ENCODE measurements at places on chromosomes 11 and 22.

DNA sequence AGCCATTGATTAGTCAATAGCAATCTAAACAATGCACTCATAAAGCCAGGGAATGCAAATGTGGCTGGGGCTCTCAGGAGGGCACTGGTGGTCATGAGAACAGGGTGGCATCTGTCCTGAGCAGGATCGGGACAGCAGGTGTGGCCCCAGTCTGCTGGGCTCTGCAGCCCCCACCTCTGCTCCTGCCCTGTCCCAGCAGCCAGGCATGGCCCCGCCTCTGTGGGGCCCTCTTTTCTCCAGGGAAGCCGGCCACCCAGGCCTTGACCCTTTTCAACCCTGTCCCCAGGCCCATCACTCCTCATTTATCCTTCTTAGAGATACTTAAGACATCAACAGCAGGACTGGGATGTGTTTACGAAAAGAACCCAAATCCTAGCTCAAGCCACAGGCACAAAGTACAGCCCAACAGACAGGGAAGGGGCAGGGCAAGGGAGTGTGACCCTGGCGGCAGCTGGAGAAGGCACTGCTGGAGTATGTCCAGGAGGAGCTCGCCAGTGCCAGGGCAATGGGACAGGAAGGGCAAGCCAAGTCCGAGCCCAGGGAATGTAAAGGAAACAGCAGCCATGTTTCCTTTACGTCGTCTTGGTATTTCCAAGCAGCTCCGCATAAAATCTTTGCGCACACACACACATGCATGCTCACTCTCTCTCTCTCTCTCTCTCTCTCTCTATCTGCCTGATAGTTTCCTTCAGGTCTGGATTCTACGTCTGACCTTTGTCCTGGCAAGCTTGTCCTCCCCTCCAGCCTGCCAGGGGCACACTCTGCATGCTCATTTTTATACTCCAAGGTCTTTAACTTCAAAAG lies 59.9 kb downstream of the DGCR2 start:
- no peak for DNase-seq

DNA sequence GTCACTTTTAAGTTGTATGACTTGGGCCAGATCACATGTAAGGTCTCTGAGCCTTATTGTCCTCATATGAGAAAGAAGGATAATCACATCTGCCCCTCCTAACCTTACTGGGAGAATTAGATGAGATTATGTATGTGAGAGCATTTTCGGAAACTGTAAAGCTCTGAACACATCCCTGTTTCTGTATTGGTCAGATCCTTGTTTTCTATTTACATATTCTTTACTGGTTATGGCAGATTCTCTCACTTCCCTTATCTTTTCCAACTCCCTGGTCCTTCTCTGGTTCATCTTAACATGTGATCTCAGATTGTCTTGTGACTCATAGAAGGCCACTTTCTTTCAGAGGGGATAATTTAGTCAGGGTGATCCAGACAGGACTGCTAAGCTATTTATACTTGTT lies 41.8 kb downstream of the CCDC81 start:
- no peak for DNase-seq

- DNase-seq, result no peak
Observed at GRCh38 chr11:123249354-123249753, 54.3 kb upstream of the CLMP start.

DNA sequence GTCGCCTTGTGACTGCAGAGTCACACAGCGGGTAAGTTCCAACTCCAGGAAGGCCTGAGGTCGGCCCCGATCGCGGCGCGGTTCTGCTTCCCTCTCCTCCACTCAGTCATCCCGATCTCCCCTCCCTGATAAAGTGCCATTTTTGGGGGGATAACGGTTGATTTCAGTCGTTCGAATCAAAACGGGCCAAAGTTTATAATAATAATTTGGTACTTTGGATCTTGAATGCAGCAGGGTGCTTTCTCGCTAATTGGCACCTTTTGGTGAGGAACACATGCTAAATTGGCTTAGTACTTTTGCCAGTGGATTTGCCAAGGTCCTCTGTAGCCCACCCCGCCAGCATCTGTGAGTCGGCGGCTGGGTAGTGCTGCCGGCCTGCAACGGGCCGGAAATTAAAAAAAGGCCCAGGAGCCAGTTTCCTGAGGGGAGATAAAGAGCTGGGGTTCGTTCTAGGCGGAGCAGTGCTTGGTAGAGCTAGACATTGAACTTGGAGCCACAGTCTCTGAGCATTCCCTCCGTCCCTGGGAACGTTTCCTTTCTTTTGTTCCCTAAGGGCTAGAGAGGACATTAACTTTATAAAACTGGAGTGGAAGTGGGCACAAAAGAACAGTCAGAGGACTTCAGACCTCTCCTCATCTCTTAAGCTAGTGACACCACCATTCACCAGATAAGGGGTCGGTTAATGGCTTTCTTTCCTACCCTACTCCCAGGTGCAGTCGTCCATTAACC lies 997 bp downstream of the UBE2L3 start:
- no peak for DNase-seq

DNA sequence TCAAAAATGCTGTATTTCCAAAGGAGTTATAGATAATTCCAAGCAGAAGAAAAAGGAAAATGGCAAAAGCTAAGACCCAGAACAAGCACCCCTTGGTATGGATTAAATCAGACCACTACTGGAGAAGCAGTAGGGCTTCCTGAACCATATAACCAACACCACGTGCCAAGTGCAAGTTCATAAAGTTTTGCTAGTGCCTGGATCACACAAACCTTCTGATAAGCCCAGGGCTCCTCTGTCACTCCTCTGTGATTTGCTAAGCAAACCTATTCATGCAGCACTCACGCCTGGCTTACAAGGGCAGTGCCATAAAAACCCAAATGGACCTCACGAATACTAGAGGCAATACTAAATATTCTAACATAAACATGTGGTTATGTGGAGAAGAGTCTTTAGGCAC lies 13.3 kb downstream of the LARGE1 start:
- no peak for DNase-seq

DNA sequence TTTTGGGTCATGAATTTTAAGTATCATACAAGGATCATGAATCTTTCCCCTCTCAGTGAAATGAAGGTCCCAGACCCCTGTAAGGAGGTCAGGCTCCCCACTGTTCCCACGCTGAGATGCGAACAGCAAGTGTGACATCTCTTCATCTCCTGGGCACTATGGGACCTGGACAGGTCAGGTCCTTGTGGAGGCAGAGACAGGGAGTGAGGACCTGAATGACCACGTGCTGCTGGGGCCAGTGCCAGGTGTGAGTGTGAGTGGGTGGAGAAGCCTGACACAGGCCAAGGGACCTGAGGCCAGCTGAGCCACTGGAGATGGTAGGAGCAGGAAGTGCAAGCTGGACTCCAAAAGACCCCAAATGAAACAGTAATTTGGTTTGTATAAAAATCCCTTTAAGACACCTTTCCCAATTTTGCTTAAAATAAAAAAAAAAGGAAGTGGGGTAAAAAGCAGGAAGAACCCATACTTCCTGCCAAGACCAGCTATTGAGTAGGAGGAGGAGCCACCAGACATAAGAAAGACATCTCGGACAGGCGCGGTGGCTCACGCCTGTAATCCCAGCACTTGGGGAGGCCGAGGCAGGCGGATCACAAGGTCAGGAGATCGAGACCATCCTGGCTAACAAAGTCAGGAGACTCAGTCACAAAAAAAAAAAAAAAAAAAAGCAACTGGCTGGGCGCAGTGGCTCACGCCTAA lies 35.4 kb upstream of the SERPIND1 start:
- no peak for DNase-seq

GRCh38 chr11:88555829-88556202 lies 218.3 kb upstream of the CTSC start:
- DNase-seq, result no peak

DNA sequence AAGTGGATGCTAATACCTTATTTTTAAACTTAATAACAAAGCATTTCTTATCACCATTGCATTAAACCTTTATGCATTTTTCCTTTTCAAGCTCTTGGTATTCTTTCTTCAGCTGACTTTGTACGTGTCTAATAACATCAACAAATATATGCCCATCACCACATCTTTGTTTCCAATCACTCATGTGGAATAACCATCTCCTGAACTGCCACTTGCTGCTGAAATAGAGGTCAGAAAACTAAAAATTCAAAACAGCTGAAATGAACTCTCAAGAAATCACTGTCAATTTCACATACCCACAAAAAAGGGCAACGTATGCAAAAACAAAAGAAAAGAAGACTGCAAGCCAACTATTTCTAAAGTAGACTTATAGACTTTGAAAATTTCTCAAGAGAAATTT lies 7.4 kb downstream of the MSANTD4 start:
- no peak for DNase-seq

DNA sequence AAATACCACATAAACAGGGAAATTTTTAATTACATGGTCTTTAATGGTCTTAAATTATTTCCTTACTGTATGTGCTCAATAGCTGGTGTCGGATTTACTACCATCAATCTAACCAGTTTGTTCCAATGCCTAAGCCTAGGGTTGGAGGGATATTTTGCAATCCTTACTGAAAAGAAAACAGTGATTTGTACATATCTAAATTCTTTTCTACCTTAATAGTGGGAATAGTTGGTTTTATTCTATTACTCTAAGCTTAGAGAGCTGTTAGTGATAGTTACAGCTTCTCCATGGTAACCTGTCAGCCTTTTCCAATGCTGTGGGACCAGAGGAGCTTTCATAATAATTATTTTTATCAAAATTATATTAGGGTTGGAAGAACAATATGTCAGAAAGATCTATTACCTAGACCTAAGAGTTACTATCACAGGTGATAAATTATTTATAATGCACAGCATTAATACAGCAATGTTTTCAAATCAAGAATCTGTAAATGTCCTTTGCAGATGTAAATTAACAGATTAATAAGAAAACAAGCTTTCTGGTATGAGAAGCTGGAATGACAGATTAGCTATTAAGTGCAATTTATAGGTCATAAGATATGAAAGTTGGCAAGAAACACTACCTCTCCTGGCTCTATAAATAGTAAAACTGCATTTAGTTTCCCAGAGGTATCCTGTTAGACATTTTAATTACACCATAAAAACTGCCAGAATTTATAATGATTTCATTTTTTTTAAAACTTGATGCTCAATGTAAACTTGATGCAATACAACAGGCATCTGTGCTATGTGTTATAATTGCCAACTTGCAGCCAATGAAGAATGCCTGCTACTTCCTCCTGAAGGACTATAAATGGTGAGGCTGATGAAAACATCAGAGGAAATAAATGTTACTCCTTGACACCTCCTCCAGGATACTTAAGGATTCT lies 262.0 kb upstream of the PITPNB start:
- peak; percentile 29 for DNase-seq

DNA sequence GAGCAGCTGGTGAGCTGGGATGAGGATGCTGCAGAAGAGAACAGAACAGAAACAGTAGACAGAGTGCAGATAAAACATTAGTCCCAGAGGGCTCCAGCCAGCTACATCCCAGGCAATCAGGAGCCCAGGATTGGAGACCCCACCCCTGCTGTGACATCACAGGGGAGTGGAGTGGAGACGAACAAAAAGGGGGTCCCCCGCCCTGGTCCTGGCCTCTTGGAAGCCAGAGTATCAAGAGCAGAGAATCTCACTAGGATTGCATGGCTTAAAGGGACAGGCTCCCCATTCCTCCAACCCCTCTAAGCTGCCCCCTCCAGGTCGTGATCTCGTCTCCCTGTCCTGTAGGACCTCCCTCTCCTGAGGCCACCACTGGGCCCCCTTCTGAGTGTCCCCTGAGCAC lies at the start of gene P2RX3:
Gene P2RX3 (plus strand): TSS at position 211 of the 400 bp plus-strand sequence. CDS start 199 bp downstream, outside the sequence.
- DNase-seq, result no peak

GRCh38 chr11:66450560-66450959 lies 11.9 kb upstream of the MRPL11 start:
- DNase-seq, result no peak

DNA sequence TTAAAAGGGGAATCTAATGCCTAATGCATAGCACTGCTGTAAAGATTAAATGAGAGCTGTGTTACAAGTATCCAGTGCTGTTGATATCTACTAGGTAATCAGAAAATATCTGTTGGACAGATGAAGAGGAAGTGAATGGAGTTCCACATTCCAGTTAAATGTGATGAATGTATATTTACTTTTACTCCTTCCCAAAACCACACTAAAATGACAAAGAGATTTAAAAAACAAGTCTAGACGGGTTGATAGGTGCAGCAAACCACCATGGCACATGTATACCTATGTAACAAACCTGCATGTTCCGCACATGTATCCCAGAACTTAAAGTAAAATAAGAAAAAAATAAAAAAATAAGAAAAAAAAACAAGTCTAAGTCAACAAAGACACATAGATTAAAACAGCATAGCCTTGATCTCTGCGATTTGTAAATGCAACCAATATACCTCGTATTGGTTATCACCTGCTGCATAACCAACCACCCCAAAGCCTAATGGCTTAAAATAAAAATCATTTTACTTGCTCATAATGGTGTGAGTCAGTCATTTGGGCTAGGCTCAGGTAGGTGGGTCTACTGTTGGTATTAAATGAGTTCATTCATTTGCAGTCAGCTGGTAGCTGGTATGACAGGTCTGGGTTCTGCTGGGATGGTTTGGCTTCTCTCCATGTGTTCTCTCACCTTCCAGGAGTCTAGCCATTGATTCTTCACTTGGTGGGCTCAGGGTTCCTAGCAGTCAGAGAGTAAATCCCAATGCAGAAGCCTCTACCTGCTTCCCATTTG lies 39.7 kb upstream of the SLC6A5 start:
- no peak for DNase-seq

DNA sequence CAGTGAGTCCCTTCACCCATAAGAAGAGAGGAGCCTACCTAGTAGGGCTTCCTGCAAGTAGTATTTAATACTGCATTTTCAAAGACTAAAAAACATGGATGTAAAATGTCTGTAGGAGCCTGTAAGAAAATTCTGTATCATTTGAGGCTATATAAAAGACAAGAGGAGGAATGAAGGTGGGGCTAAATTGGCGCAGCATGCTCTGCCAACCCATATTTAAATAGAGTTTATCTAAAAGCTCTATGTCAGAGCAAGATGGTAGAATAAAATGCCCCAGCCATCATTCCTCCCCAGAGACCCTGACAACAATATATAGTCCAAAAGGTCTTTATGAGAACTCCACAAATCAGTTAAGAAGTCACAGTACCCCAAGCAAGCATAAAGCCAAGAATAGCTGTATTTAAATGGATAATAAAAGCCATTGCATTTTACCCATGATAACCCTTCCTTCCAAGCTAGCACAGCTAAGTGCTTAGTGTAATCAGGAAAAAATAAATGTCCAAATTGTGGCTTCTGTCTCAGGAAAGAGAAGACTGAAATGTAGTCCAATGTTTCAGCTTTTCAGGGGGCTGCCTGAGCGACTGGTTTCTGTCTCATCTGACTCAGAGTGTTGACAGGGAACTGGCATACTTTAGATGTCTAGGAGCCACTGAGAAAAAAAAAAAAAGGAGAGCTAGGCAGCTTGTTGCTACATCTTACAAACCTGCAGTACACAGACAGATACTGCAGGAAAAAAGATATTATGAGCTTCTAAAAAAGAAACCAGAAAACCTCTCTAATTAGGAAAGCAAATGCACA lies 258.6 kb downstream of the METTL15 start:
- no peak for DNase-seq

- no peak for DNase-seq
Observed at GRCh38 chr11:116590844-116591570, 181.8 kb downstream of the BUD13 start.

GRCh38 chr22:35905894-35906293 lies 122.7 kb downstream of the RBFOX2 start:
- DNase-seq, result no peak

- no peak for DNase-seq
Observed at GRCh38 chr11:61709572-61709971, 29.4 kb downstream of the DAGLA start.

- no peak for DNase-seq
Observed at GRCh38 chr11:42112866-42113265, 653.4 kb upstream of the LRRC4C start.

- no peak for DNase-seq
Observed at GRCh38 chr22:42356533-42356932, 75.7 kb downstream of the NFAM1 start.

GRCh38 chr11:3684129-3684818 lies 13.1 kb upstream of the CHRNA10 start:
- no peak for DNase-seq

GRCh38 chr22:21015466-21016006 lies 571 bp downstream of the P2RX6 start:
- DNase-seq, result no peak
